ENCODE measurements at places on chromosomes 2 and 18. TPM values are rescaled to one million over a fixed set of nuclear protein-coding genes. Genes with fewer than 3 reads are reported as not detected.

GRCh38 chr2:186925514-186925913 lies 76.5 kb upstream of the ZSWIM2 start:
- no peak for DNase-seq

Gene LRPPRC
- polyA plus RNA-seq: 54.6 TPM

DNA sequence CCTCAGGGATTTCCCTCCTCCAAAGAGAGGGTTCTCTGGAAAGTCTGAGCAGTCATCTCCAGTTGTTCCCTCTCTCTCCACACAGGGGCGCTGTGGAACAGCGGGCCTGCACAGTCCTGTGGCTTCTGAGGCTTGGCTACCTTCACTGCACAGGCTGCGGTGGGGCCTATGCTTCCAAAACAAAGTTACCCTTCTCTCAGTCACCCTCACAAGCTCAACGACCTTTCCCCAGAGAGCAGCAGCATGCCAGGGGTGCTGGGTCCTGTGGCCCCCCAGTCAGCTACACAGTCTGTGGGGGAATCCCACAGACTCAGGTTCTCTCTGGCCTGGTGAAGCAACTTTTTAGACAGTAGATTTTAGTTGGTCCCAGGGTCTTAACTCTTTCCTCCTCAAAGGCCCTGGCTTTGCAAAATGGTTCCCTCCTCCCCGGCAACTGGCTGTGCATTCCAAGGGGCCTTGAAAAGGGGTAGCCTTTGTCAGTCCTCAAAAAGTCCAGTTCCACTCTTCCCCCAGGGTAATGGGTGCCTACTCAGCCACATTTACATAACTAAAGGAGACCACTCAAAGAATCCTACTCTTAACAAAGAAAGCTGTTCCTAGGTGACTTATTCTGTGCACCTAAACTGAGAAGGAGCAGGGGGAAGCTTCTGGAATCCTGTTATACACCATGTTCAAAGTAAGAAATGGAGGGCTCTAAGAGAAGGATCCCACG lies 14.9 kb downstream of the B3GNT7 start:
- DNase-seq: no peak

Gene PDE1A
- 5.4 TPM for polyA plus RNA-seq

DNA sequence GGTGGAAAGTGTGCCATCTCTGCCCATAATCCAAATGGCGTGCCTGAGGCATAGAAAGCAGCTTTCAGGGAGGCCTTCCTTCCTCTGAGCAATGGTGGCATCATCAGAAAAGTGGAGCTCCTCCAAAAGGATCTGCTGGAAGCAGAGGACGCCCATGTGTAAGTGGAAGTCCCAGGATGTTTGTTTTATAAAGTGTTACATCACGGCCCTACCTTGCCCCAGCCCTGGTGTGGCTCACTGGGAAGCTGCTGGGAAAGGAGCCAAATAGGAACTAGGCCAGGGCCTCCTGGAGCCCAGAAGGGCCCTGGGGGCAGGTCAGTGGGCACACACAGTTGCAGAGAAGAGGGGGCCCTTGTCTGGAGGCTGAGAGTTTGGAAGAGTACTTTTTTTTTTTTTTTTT lies 4.2 kb upstream of the ODC1 start:
- DNase-seq: peak; percentile 64

DNA sequence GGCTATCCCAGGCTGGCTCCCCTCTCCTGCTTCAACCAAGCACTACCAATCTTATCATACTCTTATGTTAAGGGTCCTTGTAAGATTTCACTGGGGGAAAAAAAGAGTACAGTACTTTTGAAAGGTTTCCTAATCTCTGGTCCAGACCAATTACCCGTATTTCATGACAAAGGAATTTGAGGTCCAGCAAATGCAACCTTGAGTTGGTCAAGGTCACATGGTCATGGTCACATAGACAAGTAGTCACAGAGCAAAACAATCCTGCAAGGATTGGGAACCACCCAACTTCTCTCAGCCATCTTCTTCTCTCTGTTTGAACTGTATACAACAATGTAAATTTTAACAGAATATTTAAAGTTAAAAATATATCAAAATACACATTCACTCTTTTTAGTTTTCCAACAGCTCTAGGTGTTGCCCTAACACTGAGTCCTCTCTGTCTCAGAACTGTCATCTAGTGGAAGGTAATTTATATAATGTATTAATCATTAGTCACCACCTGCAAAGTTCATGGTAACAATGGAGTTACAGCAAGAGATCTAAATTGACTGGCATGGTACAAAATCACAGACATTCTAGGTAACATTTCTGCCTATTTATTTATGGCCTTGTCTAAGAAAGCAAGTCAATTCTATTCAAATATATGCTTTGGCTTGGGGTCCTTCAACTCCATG lies 21.5 kb downstream of the DTNB start:
- DNase-seq: no peak

DNA sequence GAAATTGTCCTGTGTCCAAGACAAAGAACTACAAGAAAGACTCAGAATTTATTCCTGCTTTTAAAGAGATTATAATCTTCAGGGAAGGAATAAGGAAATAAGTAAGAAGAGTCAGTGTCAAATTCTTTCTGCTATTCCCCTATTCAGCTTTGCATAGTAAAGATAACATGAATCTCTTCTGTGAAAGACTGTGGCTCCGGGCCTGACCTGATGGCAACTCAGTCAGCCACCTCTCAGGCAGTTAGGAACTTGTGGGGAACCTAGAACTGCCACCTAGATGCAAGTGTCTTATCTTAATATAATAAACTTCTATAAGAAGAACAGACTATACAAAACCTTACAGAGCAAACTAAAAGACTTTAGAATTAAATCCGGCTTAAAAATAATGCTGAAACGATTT lies 382.0 kb downstream of the RAD51AP2 start:
- no peak for DNase-seq

DNA sequence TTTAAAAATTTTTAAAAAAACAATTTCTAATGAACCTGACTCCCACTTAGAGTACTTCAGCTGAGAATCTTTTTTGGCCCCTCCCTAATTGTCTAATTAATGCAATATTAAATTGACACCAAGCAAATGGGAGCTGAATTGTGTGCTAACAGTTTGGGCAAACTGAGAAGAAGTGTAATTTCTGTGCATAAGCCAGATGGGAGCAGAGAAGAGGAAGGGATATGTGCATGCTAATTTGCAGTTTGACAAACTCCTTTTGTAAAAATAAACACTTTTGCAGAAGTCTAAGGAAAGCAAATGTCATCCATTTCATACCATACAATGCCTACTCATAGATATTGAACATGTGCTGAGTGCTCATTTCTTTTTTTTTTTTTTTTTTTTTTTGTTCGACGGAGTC lies 332.0 kb downstream of the CYRIA start:
- no peak for DNase-seq

- DNase-seq: no peak
Measured at GRCh38 chr2:118851650-118852049, 4.2 kb upstream of the EN1 start.

DNA sequence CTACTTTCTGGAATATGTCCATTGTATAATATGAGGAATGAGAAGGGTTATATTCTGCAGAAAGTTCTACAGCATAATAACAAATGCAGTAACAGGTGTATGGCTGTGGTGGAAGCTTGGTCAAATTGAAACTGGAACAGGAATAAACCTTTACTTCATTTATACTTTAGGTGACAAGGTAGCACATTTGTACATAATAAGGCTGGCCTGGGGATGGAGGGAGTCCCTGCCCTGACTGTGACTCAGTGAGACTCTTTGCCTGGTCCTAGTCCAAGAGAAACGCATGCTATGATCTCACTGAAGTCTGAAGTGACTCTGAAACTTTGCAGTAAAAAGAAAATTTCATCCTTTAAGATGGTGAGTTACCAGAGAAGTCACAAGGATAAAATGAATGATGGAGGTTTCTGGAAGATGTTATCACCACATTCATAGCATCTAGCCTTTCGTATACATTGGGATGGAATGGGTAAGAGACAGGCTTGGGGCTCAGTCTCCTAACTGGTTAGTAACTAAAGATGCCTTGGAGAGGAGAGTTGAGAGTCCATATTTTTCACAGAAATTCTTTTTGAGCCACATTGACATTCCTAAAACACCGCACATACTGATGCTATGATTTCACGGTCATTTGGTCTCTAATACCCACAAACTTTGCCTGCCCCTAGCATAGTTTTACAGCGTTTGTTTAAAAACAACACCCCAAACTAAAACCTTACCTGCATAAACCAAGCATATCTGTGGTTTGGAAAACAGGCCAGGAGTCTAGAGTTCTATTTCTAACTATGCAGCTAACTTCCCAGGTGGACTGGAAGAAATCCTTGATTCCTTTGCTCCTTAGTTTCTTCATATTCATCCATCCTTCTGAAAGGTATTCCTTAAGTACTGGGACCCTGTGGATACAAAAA lies 42.4 kb upstream of the NABP1 start:
- peak; percentile 46 for DNase-seq

Gene MEIS1
- polyA plus RNA-seq: 51.6 TPM

GRCh38 chr2:146040051-146040450 lies 1520.1 kb upstream of the ZEB2 start:
- no peak for DNase-seq

Gene RNU2-63P
- not detected for polyA plus RNA-seq

Gene FANCL
- polyA plus RNA-seq: 15.2 TPM

DNA sequence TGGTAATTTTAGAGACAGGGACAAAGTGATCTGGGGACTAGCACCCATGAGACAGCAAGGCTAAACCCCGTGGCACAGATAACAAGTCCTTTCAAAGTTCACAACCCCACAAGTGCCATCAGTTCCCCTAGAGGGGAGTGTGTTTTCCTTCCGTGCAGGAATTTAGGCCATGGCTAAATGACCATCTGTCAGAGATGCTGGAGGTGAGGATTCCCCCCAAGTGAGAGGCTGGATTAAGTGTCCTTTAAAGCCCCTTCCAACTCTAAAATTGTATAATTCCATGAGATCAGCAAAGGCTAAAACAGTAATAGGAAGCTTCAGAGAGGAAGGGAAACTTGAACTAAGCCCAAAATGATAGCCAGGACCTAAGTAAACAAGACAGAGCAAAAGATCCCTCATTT lies 8.7 kb downstream of the FEZ2 start:
- no peak for DNase-seq

Gene ZNF804A
- 3.5 TPM for polyA plus RNA-seq

Gene VSNL1
- polyA plus RNA-seq: 3.9 TPM

Gene CMPK2
- polyA plus RNA-seq: 0.52 TPM

DNA sequence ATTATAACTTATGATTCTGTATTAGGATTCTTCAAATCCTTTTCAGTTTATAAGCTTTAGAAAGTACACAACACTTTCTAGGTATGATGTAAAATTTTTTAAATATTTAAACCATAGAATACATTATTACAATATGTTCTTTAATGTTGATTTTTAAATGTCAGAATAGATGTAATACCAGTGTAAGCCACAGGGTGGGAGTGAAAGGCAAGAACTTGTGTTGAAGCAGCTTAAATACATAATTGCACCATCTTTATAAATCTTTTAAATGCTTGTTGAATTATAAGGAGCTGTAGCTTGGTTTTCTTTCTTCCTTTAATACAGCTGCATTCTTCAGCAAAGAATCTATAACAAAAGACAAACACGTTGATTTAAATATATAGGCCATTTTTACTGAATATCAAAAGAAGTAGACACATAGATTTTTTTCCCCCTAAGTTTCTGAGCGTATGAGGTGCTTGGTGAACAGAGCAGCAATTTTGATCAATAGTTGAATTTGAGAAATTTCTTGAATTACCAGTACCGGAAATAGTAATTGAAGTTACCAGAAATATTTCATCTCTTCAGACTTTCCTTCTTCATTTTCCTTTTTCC lies 63.0 kb downstream of the TANK start:
- peak; percentile 34 for DNase-seq

GRCh38 chr2:164879901-164880535 lies 38.4 kb upstream of the COBLL1 start:
- DNase-seq: peak; percentile 35

DNA sequence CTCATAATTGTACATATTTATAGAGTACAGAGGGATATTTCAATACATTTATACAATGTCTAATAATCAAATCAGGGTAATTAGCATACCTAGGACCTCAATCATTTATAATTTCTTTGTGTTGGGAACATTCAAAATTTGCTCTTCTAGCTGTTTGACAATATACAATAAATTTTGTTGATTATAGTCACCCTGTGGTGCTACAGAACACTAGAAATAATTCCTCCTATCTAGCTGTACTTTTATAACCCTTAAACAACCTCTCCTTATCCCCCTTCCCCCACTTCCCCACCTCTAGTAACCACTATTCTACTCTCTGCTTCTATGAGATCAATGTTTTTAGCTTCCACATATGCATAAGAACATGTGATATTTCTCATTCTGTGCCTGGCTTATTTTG lies 328.4 kb upstream of the RBMS1 start:
- no peak for DNase-seq

DNA sequence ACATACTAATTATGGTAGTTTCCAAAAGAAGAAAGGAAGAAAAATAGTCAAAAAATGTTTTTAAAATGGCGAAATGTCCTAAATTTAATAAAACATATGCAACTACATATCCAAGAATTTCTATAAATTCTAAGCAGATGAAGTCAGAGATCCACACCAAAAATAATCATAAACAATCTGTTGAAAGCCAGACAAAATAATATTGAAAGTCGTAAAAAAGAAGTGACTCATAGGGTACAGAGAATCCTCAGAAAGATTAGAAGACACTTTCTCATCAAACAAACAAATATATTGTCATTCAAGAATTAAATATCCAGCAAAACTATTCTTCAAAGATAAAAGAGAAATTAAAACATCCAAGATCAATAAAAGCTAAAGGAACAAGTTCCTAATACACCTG lies 281.4 kb upstream of the ZNF804A start:
- no peak for DNase-seq

DNA sequence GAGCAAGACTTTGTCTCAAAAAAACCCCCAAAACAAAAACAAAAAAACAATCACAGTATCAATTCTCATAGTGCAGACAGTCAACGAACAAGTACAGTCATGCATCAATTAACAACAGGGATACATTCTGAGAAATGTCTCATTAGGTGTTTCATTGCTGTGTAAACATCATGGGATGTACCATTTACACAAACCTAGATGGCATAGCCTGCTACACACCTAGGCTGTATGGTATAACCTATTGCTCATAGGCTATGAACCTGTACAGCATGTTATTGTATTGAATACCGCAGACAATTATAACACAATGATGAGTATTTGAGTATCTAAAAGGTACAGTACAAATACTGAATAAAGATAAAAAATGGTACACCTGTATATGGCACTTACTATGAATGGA lies 67.8 kb upstream of the LMAN1 start:
- no peak for DNase-seq

Gene IL36G
- polyA plus RNA-seq: not detected

Gene TMEFF2
- polyA plus RNA-seq: 0.87 TPM

DNA sequence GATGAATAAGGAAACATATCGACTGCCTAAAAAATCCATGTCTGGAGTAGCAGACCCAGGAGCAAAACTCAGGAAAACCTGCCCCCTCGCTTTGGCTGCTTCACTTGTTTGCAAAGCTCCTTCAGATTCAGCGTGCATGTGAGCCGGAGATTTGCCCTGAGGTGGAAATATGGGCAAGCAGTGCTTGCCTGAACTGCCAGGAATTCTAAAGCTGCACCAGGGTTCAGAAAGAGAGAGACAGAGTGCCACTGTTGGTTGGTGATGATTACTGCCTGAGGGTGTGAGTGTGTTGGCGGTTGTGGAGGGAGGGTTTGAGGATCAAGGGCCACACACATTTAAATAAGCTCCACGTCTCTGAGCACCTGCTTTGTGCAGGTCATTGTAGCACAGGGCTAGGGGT lies 139.6 kb upstream of the RGPD4 start:
- no peak for DNase-seq

Gene SLC39A6
- polyA plus RNA-seq: 85.6 TPM

- no peak for DNase-seq
Measured at GRCh38 chr2:96884299-96885094, 14.6 kb upstream of the SEMA4C start.

Gene AGXT
- polyA plus RNA-seq: not detected

Measured in fibroblast of lung (primary cell).